ENCODE measurements at places on chromosomes 2 and 18. TPM values are rescaled to one million over a fixed set of nuclear protein-coding genes. Genes with fewer than 3 reads are reported as not detected.

Gene POTEI
- 1.8 TPM for total RNA-seq

Gene ECEL1
- 3.8 TPM for total RNA-seq

Gene CNGA3
- not detected for total RNA-seq

DNA sequence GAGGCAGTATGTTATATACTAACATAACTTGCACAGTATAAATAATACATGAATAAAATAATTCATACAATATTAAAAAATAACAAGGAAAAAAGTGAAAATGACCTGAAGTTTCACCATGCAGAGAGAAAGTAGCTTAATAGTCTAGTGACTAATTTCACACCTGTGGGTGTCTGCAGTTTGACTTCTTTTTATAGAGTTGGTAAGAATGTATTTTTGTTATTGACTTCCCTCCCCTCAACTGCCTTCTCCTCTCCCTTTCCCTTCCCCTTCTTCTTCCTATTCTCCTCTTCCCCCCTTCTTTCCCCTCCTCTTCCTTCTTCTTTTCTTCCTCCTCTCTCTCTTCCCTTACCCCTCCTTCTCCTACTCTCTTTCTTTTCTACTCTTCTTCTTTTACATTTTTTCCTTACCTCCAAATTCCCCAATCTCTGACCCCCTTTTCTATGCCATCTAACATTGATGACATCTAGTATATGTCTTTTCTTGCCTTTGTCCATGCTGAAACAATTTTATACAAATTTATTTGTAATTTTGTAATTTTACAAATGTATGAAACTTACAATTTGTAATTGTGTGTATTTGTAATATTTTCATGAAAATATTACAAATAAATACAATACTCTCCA lies 3.1 kb downstream of the DNAH6 start:
- H3K4me3 ChIP-seq = no peak overlapping the region
- no peak overlapping the region for H3K27ac ChIP-seq
- no peaks in the 10 kb centered on the region for H3K4me1 ChIP-seq

DNA sequence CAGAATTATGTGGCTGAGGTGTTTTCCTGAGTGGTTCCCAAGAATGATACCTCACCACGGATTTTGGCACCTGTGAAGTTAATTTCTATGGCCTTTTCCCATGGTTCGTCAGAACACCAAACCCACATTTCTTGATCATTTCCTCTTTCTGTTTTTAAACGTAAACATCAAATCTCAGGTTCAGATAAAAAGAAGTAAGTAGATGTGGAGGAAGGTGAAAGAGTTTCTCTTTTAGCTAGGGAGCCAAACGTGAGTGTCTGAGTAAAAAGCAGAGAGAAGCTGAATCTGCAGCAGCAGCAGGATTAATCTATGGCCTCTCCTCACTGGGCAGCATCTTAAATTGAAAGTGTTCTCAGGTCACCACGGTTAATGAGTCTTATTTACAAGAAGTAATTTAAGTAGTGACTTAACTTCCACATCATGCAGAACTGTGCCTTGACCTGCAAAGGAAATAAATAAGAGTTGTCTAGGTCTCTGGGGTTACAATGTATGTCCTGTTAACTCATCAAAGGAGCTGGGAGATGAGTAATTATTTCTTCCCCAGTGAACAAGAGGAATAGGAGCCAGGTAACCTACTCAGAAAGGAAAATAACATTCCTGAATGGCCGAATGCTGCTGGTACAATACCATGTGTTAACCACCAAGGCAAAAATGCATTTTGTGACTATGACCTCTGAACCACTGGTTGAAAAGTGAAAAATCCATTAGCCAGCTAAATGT lies 139.6 kb upstream of the NETO1 start:
- H3K27ac ChIP-seq = no peak overlapping the region
- DNase-seq = peak; percentile 3
- H3K36me3 ChIP-seq = no peaks in the 10 kb centered on the region
- H3K27me3 ChIP-seq = no peaks in the 10 kb centered on the region

GRCh38 chr2:238302087-238302486 lies 13.7 kb upstream of the PER2 start:
- H3K36me3 ChIP-seq = no peaks in the 10 kb centered on the region
- H3K4me1 ChIP-seq = peaks cover 4% of the 10 kb centered on the region
- H3K27me3 ChIP-seq = no peaks in the 10 kb centered on the region
- no peak overlapping the region for H3K4me3 ChIP-seq
- H3K27ac ChIP-seq = no peak overlapping the region

Gene CIB4
- total RNA-seq = not detected

Gene DARS1
- total RNA-seq = 175 TPM

DNA sequence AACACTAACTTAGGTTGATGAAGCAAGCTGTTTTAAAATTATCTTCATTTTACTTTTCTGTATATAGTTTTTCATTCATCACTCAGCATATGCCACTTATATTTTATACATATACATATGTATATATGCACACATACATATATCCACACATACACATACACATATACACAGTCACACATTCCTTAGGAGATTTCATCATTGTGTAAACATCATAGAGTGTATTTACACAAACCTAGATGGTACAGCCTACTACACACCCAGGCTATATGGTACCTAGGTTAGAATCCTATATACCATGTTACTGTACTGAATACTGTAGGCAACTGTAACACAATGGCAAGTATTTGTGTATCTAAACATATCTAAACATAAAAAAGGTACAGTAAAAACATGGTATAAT lies 295.5 kb upstream of the LYPD1 start:
- H3K27me3 ChIP-seq = no peaks in the 10 kb centered on the region
- DNase-seq = no peak
- H3K4me3 ChIP-seq = no peak overlapping the region

DNA sequence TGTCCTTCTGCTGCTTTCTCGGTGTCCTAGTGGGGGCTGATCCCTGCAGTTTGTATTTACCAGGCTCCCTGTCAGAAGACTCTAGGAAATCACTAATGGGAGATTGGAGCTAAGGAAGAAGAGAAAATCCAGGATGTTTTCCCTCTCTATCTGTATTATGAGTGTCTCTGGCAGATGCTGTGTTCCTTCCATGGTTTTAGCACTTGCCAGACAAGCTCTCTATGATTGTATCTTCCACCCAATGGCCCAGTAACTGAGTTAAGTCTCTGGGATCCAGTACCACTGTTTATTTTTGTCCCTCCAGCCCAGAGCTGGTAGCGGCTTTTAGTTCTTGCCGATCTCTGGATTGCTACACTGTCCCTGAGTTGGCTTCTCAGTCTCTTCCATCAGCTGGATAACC lies 494.8 kb upstream of the SLC39A10 start:
- DNase-seq = no peak
- no peaks in the 10 kb centered on the region for H3K4me1 ChIP-seq
- no peak overlapping the region for H3K4me3 ChIP-seq
- no peaks in the 10 kb centered on the region for H3K27me3 ChIP-seq
- H3K36me3 ChIP-seq = no peaks in the 10 kb centered on the region

DNA sequence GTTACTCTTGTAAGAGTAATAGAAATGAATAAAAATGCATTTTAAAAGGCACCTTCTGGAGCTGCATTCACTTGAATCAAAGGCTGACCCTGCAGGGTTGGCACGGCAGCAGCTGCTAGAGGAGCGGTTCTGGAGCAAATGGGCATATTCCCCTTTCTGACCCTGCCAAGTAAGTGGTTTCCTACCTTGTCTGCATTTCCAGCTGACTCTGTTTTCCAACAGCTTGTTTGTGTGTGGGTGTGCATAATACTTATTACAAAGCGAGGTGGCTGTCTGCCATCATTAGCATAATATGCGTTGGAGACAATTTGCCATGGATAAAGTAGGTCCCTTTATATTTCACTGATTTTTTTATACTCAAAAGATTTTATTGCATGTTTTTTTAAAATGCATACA lies 21.3 kb upstream of the TTN start:
- no peaks in the 10 kb centered on the region for H3K36me3 ChIP-seq
- peaks cover 11% of the 10 kb centered on the region for H3K4me1 ChIP-seq
- H3K27ac ChIP-seq = no peak overlapping the region
- H3K4me3 ChIP-seq = no peak overlapping the region

Gene POTEE
- total RNA-seq = 6.5 TPM

DNA sequence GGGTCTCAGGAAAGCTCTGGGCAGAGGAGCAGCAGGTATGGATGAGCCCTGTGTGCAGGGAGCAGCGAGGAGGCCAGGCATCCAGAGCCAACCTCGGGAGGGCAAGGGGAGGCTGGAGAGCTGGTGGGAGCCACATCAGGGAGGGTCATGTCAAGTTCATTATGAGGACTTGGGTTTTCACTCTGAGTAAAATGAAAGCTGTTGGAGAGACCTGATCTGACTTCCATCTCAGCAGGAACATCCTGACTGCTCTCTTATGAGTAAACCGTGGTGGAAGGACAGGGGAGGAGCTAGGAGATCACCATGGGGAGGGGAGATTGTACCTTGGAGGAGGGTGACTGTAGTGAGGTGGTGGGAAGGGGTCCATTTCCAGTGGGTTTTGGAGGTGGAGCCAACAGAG lies 209.8 kb downstream of the LDLRAD4 start:
- no peaks in the 10 kb centered on the region for H3K4me1 ChIP-seq
- no peaks in the 10 kb centered on the region for H3K27me3 ChIP-seq
- no peak overlapping the region for H3K27ac ChIP-seq
- H3K36me3 ChIP-seq = no peaks in the 10 kb centered on the region

DNA sequence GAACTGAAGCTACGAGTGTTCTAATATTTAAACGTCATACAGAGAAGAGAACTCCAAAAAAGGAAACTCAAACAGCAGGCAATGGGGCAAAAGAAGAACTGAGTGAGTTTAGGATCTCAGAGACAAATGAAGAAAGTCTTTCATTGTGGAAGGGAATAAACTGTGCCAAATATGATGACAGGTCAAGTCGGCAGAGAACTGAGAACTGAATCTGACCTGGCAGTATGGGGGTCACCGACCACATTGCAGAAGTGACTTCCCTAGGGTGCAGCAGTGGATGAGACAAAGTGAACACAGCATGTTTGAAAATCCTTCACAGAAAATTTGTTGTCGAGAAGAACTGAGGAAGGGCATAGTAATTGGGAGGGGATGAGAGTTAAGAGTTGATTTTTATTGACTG lies 55.9 kb downstream of the TTC21B start:
- no peaks in the 10 kb centered on the region for H3K4me1 ChIP-seq
- H3K36me3 ChIP-seq = peaks cover 15% of the 10 kb centered on the region
- H3K4me3 ChIP-seq = no peak overlapping the region
- no peaks in the 10 kb centered on the region for H3K27me3 ChIP-seq
- H3K27ac ChIP-seq = no peak overlapping the region

DNA sequence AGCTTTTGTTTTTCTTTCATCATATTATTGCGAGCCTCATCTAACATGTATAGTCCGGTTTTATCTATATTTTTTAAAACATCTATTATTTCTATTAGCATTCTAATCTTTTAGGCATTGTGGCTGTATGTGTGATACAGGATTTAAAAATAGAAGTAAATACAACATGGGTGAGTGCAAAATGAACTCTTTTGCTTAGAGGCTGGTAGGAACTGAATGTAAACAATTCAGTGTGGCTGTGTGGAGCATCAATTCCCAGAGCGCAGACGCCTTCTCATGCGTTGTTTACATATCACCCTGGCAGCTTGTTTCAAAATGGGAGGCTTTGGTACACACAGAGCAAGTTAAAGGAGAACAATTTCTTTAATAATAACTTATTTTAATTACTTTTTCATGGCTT lies 836 bp downstream of the DTNA start:
- H3K27ac ChIP-seq = no peak overlapping the region
- no peaks in the 10 kb centered on the region for H3K27me3 ChIP-seq
- H3K36me3 ChIP-seq = no peaks in the 10 kb centered on the region

Gene LGALSL
- total RNA-seq = 31.1 TPM

GRCh38 chr2:234995332-234996068 lies 43.7 kb downstream of the SH3BP4 start:
- H3K4me1 ChIP-seq = peaks cover 54% of the 10 kb centered on the region
- no peaks in the 10 kb centered on the region for H3K36me3 ChIP-seq
- DNase-seq = no peak

DNA sequence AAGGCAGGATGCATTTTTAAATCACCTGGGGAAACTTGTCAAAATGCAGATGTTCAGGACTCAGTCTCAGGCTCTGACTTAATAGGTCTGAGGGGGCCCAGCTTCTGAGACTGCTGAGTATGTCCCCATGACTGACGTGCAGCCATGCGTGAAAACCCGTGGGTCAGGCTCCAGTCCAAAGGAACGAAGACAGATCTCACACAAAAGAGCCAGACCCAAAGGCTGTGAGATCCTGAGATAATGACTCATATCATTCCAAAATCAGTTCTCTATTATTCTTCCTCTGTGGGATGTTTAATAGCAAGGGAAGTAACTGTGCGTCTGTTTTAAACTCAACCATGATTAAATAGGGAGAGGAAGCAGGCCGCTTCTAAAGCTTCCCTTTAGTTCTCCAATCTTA lies 107.4 kb upstream of the ACAA2 start:
- peak overlapping the region; percentile 10 for H3K27ac ChIP-seq
- no peak overlapping the region for H3K4me3 ChIP-seq
- H3K4me1 ChIP-seq = peaks cover 30% of the 10 kb centered on the region
- no peaks in the 10 kb centered on the region for H3K36me3 ChIP-seq

DNA sequence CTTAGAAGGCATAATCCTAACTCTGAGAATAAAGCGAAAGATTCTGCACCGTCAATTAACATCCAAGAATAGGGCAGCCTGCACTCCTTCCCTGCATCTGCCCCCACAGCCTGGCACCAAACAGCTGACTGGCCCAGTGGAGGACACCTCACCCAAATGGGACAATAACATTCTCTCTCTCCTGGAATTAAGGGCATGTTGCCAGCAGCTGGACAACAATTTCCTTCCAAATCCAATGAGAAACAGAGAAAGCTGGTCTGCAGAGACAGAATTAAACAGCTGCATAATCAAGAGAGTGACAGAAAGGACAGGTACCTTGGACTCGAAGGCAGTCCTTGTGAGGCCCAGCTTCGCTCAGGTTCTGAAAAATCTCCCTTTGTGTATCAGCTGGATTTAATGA lies 15.0 kb downstream of the COX7A2L start:
- H3K4me1 ChIP-seq = no peaks in the 10 kb centered on the region
- no peaks in the 10 kb centered on the region for H3K36me3 ChIP-seq
- no peak overlapping the region for H3K4me3 ChIP-seq
- H3K27me3 ChIP-seq = no peaks in the 10 kb centered on the region

Gene SMCHD1
- total RNA-seq = 127 TPM

DNA sequence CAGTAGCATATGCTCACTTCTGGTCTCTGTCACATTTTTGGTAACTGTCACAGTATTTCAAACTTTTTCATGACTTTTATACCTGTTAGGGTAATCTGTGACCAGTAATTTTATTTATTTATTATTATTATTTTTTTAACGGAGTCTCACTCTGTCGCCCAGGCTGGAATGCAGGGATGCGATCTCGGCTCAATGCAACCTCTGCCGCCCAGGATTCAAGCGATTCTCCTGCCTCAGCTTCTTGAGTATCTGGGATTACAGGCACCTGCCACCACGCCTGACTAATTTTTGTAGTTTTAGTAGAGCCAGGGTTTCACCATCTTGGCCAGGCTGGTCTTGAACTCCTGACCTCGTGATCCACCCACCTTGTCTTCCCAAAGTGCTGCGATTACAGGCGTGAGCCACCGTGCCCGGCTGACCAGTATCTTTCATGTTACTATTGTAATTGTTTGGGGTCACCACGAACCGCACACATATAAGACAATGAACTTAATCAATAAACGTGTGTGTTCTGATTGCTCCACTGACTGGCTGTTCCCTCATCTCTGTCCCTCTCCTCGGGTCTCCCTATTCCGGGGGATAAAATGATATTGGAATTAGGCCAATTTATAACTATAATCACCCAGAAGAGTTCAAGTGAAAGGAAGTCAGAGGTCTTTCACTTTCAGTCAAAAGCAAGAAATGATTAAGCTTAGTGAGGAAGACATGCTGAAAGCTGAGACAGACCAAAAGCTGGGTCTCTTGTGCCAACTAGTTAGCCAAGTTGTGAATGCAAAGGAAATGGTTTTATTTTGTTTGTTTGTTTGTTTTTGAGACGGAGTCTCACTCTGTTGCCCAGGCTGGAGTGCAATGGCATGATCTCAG lies 22.9 kb downstream of the TGIF1 start:
- DNase-seq = no peak
- no peaks in the 10 kb centered on the region for H3K36me3 ChIP-seq
- H3K27me3 ChIP-seq = no peaks in the 10 kb centered on the region

Gene SERPINB3
- total RNA-seq = not detected

Gene FAM117B
- total RNA-seq = 17.5 TPM

Data from neural progenitor cell (in vitro differentiated cells).